ENCODE measurements at places on chromosomes 12 and 14.

DNA sequence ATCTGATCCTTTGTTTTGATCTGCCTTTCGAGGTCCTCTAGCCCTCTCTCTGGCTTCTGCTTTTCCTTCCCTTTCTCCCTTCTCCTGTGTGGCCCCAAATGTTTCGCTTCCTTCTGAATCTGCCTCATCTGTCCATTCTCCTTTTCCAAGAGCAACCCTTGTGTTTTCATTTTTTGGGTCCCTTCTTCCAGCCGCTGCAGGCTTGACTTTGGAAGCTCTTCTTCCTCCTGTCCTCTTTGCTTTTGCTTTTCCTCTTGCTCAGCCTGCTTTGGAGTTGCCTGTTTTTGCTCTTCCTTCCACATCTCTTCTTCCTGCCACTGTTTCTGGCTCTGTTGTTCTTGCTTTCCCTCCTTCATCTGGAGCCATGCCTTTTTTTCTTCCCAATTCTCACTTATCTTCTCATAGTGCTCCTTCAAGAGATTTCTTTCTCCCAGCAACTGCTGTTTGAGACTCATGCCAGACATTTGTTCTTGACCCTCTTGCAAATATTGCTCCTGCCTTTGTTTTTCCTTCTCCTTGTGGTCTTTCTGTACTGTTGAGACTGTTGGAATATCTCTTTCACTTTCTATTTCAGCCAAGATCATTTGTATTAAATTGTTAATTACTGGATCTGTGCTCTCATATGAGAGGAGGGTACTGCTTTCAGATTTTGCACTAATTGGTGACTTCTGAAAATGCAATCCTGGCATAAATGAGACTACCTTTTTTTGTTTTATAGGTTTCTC, 42.4 kb downstream of the FAM186A start:
- no peak for DNase-seq

DNA sequence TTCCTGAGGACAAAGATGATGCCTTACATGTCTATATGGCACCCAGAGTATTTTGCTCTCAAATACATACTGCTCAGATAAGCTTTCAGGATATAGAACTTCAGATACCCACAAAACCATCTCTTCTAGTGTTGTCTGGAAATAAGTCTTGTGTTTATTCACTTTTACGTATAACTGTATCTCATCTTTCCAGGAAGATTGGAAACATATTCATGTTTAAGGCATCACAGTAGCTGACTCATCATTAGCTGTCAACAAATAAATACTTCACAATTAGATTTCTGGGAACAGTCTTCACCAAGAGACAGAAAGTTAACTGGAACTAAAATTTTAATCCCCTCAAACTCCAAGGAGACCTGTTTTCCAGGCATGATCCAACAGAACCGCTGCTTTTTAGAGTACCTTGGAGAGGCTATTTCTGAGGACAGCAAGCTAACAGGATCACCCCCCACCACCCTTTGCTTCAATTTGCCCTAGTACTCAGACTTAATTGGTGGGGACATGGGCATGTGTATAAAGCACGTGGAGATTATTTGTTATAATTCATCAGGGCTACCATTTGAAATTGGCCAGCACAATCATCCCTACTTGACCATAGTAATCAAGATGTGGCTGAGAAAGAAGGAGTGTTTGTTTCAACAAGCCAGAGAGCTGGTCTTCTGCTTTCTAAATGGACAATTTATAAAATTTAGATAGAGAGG, 129.3 kb upstream of the HIF1A start:
- no peak for DNase-seq

GRCh38 chr12:59408431-59408830, 187.4 kb upstream of the SLC16A7 start:
- no peak for DNase-seq

DNA sequence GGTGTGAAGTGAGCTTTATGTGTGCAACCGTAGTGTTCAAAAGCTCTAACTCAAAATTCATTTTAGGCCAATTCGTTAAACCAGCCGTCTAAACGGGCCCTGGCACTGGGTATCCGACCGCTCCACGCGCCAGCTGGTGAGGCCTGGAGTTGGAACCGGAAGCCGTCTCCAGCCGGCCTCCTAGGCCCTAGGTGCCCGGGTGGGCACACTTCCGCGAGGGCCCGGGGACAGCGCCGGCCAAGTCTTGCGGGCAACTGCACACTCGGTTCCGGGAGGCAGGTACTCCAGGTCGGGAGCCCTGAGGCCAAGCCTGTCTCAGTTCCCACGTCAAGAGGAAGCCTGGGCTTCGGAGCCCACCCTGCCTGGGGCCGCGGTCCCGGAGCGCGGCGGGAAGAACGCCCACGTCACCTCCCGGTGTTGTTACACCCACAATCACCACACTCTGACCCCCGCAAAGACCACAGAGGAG, 16.2 kb downstream of the OTX2 start:
- no peak for DNase-seq

- DNase-seq: no peak
These were observed 8.4 kb downstream of the RAPGEF3 start for GRCh38 chr12:47750229-47750798.

DNA sequence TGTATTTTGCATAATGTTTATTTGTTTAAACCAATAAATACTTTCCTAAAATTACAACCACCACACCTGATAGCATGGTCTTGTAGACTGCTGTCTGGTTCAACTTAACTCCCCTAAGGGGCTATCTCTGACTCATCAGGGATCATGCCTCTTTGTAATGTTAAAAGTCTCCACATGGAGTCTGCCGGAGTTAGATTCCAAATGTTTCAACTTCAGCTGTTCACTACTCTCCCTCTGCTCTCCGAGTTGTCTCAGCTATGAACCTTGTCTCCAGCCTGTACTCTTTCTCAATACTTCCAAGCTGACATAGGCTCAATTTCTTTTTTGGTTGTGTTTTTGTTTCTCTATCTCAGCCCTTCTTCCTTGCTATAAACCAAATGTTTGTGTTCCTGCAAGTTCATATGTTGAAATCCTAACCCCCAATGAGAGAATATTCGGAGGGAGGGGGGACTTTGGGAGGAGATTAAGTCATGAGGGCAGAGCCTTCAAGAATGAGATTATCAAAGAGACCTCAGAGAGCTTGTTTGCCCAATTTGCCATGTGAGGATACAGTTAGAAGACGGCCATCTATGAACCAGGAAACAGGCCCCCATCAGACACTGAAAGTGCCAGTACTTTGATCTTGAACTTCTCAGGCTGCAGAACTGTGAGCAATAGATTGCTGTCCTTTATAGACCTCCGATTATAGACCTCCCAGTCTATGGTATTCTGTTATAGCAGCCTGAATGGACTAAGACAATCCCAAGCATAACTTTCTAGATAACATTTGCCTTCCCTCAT, 858.2 kb downstream of the VRK1 start:
- no peak for DNase-seq

- no peak for DNase-seq
These were observed 64.6 kb downstream of the EP400 start for GRCh38 chr12:132014092-132014914.

- DNase-seq: peak; percentile 70
These were observed 4.4 kb upstream of the HOXC9 start for GRCh38 chr12:53995378-53996239.

GRCh38 chr12:29073631-29074239, 75.3 kb upstream of the FAR2 start:
- DNase-seq: no peak

GRCh38 chr14:26400373-26400772, 197.5 kb downstream of the NOVA1 start:
- DNase-seq: no peak

- DNase-seq: no peak
These were observed 7.9 kb downstream of the RILPL2 start for GRCh38 chr12:123428591-123428990.

GRCh38 chr14:105067140-105067968, 2.1 kb upstream of the GPR132 start:
- DNase-seq: peak; percentile 63

DNA sequence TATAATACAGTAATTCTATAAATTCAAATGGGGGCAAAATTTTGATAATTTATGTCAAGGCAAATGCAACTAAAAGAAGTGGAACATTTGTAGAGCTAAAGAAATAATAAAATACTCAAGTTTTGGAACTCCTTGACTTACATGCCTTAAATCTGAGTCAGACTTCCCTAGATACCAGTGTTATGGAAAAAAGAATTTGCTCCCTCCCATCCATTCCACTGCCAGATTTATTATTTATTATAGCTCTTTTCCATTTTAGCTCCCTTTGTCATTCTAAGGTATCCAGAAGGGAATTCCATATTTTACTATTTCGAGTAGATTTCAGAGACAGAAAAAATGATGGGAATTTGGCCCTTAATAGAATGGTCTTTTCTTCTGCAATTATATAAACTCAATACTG, 44.0 kb downstream of the RHOJ start:
- DNase-seq: peak; percentile 44

DNA sequence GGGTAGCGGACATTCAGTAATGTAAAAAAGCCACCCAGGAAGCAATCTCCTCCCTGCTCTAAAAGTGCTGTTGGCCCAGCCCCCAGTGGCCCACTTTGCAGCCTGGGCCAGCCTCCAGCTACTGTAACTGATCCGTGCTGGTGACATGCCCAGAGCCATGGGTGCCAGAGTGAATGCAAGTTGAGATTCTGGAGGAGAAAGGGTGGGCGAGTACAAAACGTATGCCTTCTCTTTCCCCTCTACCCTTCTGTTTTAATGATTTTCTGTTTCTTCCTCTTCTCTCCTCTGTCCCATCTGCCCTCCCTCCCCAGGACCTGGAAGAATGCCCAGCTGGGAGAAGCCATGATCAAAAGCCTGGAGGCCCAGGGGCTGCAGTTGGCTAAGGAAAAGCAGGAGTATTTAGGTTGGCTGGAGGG, 16.9 kb downstream of the PLEKHD1 start:
- no peak for DNase-seq

DNA sequence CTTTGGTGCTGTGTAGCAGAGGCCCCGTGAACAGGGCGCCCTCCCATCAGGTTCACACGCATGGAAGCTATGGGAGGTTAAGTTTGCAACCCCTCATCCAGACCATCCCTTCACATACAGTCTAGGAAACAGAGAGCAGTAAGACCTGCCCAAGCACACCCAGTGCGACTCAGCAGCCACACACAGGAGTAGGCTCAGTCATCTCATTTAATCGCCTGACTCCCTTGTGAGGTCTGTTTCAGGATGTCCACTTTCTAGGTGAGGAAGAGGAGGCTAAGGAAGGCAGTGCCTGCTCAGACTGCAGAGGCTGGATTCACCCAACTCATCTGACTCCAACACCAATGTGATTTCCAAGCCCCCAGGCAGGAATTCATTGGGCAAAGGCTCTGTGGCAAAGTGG, 11.9 kb downstream of the BDKRB1 start:
- no peak for DNase-seq

DNA sequence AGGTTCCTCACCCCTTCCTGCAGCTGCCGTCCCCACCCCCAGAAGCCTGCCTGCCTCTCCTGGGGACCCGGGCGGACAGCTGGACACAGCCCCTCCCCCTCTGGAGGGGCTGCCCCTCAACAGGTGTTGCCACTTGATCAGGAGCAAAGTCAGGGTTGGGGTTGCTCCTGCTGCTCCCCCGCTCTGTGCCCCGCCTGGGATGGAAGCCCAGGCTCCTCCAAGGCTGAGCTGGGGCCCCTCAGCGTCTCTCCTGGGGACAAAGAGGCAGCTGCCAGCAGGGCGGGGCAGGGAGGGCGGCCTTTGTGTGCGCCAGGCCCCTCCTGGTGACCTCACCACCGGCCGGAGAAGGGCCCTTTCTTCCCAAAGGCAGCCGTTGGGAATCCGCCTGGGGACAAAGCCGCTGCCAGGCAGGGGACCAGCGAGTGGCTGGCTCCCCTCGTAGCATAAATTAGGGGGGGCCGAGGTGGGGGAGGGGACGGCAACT, 13.7 kb downstream of the TRMT61A start:
- DNase-seq: no peak

- DNase-seq: no peak
These were observed 69.6 kb downstream of the CEP83 start for GRCh38 chr12:94390130-94390485.

DNA sequence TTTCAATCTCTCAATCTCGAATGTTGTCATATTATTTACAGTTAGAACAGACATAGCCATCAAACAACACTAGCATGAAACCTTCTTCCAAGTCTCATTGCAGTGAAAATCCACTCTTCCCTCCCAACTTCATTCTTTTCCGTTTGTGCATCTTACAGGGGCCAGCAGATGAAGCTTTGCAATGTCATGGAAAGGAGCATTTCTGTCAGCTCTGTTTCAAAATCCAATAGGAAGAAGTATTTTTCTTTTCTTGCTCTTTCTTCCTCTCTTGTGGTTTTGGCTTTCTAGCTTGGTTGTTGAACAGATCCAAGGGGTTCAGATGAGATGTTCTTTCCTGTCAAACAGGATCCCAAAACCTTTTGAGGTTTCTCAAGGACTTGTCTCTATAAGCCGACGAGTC, 416.6 kb downstream of the AEBP2 start:
- no peak for DNase-seq

DNA sequence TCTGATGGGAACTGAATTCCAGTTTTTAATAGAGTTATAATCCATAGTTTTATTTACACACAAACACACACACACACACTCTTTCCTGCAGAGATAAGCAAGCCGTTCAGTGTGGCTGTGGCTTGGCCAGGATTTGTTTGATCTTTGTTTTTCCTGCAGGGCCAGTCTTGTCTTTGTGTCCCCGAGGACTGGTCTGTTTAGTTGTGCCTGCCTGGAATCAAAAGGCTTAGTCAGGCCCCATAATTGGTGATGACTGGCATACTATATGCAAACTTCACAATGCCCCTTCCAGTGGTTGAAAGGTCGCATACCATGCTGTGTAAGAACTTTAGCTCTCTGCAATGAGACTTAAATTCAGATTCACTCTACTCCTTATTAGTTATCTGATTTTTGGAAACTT, 26.0 kb downstream of the WBP11 start:
- DNase-seq: no peak

- no peak for DNase-seq
These were observed 1.3 kb upstream of the GNPTAB start for GRCh38 chr12:101832030-101832429.

DNA sequence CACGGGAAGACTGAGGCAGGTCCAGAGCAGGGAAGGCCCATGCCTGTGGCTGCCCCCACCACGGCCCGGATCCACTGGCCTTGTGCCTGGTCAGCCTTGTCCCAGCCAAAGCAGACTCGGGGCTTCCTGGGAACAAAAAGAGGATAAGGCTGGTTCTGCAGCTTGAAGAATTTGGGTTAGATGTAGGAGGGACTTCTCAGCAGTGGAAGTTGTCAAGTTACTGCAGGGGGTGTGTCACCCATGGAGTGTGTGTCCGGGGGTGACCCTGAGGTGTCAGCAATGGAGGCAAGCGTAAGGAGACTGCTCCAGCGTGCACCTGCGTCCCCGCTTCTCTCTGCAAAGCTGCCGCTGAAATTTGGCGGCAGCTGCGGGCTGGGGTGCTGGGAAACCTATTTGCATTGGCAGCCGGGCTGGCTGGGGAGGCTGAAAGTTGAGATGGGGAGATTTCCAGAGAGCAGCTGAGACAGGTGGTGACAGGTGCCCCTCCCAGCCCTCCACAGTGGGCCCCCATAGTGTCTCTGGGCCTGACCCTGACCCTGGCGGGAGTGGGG, 12.5 kb upstream of the TNFAIP2 start:
- no peak for DNase-seq
